ENCODE measurements at places on chromosomes 6 and 20. TPM values are rescaled to one million over a fixed set of nuclear protein-coding genes. Genes with fewer than 3 reads are reported as not detected.

DNA sequence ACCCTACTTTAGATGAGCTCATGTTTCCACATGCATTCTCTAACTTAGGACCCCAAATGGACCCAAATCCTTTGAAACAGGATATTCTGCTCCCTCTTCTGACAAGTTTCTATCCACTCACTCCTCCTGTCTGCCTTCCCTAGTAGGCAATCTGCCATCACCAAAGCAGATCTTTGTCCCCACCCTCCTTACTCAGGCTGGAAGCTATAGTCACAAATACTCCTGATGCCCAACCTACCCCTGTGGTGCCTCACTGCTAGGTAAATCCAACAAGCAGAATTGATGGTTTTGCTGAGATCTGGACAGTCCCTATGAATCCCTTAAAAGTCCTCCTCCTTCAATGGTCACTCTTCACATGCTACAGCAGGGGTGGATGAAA, 21.7 kb downstream of the ELOVL5 start:
- no peak for DNase-seq

GRCh38 chr20:41344938-41345728, 4.5 kb downstream of the LPIN3 start:
- no peak for DNase-seq

The CSNK2B gene
- polyA plus RNA-seq: 203 TPM

DNA sequence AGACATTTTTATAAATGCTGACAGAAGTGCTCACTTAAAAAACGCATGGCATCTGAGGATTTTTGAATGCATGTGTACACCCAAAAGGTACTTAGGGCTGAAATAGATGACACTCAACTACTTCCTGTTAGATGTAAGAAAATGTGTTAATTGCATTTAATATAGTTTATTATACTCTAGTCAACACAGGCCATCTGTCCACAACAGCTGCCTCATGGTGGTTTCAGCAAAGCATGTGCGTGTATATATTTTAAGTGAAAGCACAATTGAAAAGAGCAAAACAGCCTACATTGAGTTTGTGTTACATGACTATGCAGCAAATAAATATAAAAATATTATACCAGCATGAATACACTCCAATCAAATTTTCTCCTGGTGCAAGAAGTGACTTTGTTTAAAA, 1233.0 kb upstream of the EYS start:
- DNase-seq: no peak

- no peak for DNase-seq
Measured at GRCh38 chr6:44052419-44053023, 74.7 kb downstream of the MRPL14 start.

The ACTL10 gene
- 0.23 TPM for polyA plus RNA-seq

The ZNF184 gene
- polyA plus RNA-seq: 2.2 TPM

- no peak for DNase-seq
Measured at GRCh38 chr6:169668203-169668847, 33.5 kb downstream of the WDR27 start.

DNA sequence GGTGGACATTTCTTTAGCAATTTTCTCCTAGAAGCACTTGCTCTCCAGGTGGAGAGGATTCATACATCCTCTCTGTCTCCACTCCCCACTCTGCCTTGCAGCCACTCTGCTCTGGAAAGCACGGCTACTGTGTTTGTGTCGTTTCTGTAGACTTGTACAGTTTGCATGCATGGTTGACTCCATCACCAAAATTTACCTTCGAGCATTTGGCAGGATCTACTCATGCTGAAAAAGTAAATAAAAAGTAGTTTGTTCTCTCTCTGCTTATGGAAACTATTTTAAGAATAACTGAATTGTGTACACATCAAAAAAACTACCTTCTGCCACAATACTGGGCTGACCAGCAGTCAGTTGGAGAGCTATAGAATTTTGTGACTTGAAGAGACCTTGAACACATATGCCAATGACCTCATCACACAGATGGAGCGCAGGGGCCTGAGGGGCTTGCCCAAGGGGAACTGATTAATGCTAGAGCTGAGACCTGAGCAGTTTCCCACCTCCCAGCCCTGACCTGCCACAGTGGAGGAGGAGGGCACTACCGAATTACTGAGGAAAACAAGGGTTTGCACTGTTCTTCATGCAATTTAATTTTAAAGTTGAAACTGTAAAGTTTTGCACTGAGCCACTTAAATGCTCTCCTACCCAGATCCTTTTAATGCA, 33.7 kb upstream of the FOXQ1 start:
- no peak for DNase-seq

- DNase-seq: no peak
Measured at GRCh38 chr6:20211941-20212391, 303 bp downstream of the MBOAT1 start.
